D721Med (cell line): ENCODE measurements at places on chromosomes 2 and 18.

DNA sequence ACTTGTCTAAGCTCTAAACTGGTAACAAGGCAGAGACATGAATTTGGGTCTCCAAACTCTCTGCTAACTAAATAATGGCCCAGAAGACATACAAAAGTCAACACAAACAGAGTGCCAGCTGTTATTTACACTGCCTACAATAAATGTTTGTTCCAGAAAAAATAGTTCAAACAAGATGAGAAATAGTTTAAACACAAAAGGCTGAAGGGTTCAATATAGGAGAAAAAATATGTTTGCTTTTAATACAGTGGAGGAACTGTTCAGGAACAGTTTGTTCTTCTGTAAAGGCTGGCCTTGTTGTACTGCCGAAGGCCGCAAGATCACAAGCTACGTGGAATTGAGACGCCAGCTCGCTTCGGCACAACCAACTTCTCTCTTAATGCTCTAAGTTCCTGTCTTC is 74.6 kb downstream of the AFF3 start:
- no peak for DNase-seq

- no peak for DNase-seq
Measured at GRCh38 chr2:71897137-71897480, 250.6 kb downstream of the CYP26B1 start.

DNA sequence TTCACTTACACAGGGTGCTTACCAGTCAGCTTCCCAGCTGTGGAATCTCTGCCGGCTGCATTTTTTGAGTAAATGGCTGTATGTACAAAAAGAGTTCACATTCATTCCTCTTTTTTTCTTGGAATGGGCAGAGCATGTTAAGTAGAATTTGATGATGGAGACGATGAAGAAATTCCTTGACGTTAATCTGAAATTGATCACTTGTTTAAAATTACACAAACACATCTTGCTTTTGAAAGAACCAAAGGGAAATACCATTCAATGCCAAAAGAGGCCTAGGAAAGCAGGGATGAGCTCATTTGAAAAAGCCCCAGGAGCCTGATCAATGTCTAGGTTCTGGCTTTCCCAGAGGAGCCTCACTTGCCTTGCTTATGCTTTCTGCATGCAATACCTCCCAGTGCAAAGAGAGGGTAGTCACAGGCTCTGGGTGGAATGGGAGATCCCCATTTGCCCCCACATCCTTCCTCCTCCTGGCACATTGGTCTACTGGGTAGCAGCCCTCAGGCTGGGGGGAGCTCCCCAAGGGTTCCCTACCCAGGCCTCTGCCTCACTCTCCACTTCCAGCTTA is 12.3 kb upstream of the SMAD7 start:
- DNase-seq = no peak

DNA sequence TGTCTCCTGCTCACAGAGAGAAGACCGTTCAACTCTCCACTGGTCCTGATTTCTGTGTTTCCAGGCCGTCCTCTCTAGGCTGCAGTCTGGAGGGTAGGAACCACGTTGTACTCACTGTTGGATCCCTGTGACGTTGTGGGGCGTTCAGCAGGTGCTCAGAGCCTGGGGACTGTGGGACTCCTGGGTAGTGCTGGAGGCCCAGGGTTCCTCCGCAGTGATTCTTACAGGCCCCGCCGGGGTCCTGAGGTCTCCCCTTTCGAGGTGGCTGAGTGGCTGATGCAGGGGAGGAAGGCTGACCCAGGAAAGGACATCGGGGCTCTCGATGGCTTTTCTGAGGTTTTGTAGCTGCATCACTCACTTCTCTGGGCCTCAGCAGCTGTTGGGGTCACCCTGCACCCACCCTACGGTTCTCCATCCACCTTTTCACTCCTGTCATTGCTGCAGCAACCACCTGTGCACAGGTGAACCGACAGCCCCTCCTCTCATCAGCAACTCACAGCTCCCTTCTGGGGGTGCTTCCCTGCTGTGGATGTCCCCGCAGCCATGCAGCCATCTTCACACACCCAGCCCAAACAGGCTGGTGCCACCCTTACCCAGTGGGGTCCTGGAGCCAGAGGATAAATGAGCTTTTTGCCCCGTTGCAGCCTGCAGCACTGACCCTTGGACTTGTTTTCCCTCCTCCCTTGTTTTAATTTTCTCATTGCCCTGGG is 169.6 kb upstream of the HDAC4 start:
- no peak for DNase-seq

- DNase-seq = no peak
Measured at GRCh38 chr2:202771741-202772460, 99.7 kb downstream of the ICA1L start.

DNA sequence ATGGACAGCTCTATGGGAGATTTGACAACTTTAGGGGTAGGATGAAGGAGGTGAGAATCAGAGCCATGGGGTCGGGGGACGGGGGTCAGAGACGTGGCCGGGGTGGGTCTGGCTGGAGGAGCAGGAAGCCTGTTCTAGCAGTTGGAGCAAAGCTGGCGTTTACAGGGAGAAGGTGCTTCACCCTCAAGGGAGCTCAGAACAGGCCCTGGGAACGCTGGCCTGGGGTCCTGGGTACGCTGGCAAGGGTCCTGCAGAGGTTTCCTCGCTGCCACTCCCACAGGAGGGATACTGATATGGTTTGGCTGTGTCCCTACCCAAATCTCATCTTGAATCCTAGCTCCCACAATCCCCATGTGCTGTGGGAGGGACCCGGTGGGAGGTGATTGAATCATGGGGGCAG is 205.0 kb upstream of the ARL4C start:
- no peak for DNase-seq

DNA sequence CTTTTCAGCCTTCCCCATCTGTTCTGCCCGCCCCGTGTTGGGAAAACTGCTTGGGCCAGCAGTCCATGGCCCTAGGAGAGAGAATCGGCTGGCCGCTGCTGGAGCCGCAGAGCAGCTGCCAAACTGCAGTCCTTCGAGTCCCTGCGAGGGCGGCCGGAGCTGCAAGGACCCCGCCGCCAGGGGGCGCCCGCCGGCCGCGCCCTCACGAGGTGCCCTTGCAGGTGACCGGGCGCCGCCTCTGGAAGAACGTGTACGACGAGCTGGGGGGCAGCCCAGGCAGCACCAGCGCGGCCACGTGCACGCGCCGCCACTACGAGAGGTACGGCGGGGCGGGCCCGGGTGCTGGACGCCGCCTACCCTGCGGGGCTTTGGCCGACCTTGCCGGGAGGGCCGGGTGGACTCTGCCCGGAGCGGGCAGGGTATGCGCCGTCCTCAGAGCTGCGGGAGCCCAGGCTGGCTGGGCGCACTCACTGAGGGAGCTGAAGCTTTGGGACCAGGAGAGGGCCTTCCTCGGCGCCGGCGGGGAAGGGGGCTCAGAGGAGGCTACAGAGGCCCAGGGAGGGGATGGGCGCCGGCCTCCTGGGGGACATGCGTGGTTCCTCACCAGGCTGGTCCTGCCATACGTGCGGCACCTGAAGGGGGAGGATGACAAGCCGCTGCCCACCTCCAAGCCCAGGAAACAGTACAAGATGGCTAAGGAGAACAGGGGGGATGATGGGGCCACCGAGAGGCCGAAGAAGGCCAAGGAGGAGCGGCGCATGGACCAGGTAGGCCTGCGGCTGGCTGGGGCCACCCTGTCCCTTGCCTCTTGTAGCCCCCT is 13.6 kb downstream of the ARID5A start:
- DNase-seq = no peak

DNA sequence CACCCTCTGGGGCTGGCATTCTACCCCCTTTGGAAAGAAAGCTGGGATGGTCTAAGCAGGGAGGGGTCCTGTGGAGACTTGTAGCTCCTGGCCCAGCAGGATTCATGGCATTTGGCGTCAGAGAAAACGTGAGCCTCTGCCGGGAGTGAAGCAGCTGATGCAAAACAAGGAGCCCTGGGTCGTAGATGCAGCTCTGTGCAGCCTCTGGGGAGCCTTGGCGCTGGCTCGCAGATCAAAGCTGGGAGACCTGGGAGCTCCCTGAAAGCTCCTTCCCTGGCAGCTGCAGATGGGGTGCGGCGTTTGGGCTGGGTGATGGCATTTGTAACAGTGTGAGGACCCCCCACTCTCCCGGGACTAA is 148.3 kb downstream of the KLHL29 start:
- DNase-seq = no peak

DNA sequence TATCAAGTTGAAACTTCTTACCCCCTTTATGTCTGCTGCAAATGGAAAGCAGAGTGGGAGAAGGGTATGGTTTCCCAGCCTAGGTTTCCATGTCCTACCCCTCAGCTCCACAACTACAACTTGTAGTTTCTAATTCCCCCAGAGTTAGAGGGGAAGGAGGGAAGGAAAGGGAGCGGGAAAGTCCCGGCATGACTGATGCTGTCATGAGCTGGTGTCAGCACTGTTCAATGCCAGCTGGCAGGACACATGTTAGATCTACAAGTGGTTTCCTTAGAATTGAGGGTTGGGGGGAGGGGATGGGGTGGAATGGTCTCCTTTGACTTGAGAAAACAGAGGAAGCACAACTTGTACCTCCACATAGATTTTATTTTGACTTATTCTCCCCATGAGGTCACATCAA is 194.0 kb downstream of the MBD2 start:
- DNase-seq = no peak

- no peak for DNase-seq
Measured at GRCh38 chr2:119252186-119253113, 28.8 kb downstream of the STEAP3 start.

GRCh38 chr2:36963106-36963505 is 3.2 kb downstream of the STRN start:
- DNase-seq = no peak

- DNase-seq = peak; percentile 60
Measured at GRCh38 chr2:950080-950966, at the start of gene SNTG2. TSS of gene SNTG2 (plus strand) at chr2:950849. CDS start at chr2:950997, 148 bp downstream.

- DNase-seq = no peak
Measured at GRCh38 chr2:124834331-124834730, 809.2 kb downstream of the CNTNAP5 start.
